ENCODE measurements at places on chromosomes 2 and 18. TPM values are rescaled to one million over a fixed set of nuclear protein-coding genes. Genes with fewer than 3 reads are reported as not detected.

LOXHD1 gene
- total RNA-seq, result not detected

SH3RF3 gene
- total RNA-seq, result 0.84 TPM

DNA sequence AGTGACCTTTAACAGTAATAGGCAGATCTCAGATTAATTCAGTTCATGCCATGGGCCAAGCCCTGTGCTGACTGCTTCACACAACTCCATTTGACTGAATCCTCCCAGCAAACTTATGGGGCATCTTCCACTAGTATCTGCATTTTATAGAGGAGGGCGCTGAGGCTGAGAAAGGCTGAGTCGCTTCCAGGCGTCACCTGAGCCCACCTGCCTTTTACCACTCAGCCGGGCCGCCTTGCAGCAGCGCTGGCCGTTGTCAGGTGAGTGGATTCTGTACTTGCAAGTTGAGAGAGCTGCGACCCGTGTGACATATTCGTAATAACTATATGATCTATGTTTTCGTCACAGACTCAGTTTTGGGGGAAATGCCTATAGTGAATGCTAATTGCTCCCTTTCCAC lies 59.3 kb upstream of the B3GNT7 start:
- DNase-seq, result no peak

GRCh38 chr2:62309465-62310091 lies 113.7 kb downstream of the B3GNT2 start:
- DNase-seq, result no peak

GRCh38 chr18:78239090-78239457 lies 740.5 kb upstream of the SALL3 start:
- DNase-seq, result no peak

KCMF1 gene
- total RNA-seq, result 61.2 TPM

- DNase-seq, result no peak
These were observed 1.7 kb upstream of the CELF4 start for GRCh38 chr18:37567061-37567993.

IL36G gene
- not detected for total RNA-seq

FBXO48 gene
- total RNA-seq, result 1.6 TPM

DNA sequence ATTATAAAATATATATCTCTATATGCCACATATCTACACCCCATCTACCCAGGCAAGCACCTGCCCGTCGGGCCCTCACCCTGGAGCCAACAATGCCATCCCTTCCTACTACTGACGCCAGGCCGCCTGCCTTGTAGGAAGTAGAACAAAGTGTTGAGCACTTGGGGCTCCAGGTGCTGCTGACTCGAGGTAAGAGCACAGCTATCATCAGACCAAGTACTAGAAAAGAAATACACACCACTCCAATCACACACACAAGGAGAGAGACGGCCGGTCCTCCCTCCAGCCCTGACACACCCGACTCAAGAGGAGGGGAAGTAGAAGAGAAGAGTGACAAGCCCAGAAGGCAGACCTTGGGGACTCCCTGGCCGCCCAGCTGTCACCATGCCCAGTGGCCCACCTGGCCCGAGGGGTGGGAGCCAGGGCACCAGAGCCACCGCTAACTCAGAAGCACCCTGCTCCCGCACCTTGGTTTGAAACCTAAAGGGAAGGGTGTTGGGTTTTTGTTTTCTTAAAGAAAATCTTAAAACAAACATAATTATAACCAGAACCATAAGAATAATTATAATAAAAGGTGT lies 64.0 kb upstream of the POMC start:
- DNase-seq, result no peak

DNA sequence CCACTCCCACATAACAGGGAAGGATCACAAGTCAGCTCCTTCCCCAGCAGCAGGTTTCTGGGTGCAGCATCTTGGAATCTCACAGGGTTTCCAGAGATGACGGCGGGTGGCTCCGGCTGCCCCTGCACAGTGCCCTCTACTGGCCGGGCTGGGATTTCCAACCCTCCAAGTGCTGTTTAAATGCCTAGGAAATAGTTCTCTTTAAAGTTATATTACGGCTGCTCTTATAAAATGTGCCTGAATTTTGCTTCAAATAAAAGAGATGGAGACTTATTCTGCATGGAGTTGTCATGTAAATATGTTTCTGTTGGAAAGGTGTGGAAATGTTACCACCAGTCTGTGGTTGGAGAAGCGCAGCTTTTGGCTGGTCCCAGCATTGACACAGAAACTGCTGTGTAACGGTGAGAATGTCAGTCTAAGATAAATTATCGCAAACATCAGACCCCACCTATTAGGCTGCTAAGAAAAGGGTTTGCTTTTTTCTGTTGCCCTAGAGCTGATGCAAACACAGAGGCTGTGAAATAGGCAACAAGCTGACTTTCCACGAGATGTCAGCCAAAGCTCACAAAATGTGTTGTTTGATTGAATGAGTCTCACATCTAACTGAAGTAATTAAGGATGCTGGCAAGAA lies 3.3 kb upstream of the HJURP start:
- DNase-seq, result no peak

ASAP2 gene
- total RNA-seq, result 51.8 TPM

Data from neural crest cell (in vitro differentiated cells).